Left renal pelvis (tissue), 4 donors: ENCODE measurements at places on chromosomes 11 and 22. TPM values are rescaled to one million over a fixed set of nuclear protein-coding genes. Genes with fewer than 3 reads are reported as not detected.
A peak's percentile ranks its signal among the peaks of the same experiment; 100 is the strongest.

RRM1 gene
- 76.9 TPM for polyA plus RNA-seq

SHISAL1 gene
- 5.1 TPM for polyA plus RNA-seq

FZD4 gene
- polyA plus RNA-seq = 72.1 TPM

SMCO4 gene
- polyA plus RNA-seq = 16.0 TPM

PHOX2A gene
- polyA plus RNA-seq = not detected

CEP164 gene
- polyA plus RNA-seq = 43.0 TPM

RTN4RL2 gene
- polyA plus RNA-seq = 3.6 TPM

OLFML1 gene
- polyA plus RNA-seq = 31.5 TPM

SLC7A4 gene
- 1.3 TPM for polyA plus RNA-seq

APOBEC3G gene
- polyA plus RNA-seq = 7.2 TPM

SCN4B gene
- 2.0 TPM for polyA plus RNA-seq

TUB gene
- 28.6 TPM for polyA plus RNA-seq

GAL gene
- 0.20 TPM for polyA plus RNA-seq

GNAZ gene
- polyA plus RNA-seq = 5.0 TPM

ANKRD42 gene
- polyA plus RNA-seq = 19.8 TPM

GRCh38 chr22:19478901-19479354, at the start of gene UFD1:
Gene UFD1 (minus strand): TSS chr22:19479193. CDS start chr22:19479085, 108 bp downstream.
- no peak for DNase-seq

GRCh38 chr11:116890193-116890592, 52.8 kb upstream of the APOA1 start:
- no peak for DNase-seq

DNA sequence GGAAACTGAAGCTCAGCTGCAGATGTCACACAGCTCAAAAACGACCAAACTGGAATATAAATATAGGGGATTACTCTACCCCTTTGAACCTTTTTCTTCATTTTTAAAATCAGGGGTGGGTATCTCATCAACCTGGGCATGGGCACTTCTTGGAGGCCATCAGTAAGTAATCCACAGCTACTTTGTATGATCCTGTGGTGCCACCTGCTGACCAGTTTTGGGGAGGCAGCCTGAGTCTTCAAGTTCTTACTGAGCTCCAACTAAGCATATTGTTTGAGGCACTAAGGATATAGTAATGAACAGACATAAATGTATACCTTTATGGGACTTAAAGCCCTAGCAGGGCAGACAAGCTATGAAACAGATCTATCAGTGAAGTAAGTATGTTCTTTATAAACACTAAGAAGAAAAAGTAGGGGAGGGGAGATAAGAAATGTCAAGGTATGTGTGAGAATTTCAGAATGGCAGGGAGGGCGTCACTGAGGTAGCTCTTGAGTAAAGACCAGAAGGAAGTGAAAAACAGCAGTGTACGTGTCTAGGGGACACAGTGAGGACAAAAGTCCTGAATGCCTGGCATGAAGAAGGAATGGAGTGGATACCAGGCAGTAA, 18.4 kb downstream of the TUB start:
- no peak for DNase-seq

DNA sequence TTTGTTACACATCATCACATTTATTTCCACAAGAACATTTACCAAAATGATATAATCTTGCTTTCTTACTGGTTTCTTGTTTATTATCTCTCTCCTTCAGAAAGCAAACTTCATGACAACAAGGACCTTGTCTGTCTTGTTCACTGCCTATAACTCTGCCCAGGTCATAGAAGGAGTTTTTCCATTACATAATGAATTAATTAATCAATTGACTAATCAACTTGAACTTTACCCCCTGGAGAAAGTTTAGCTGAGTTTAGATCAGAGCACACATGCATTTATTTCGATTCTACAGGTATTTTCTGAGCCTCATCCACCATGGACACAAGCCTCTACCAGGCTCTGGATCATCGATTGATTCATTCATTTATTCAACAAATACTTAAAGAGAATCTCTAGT, 6.3 kb upstream of the PRG2 start:
- no peak for DNase-seq

DNA sequence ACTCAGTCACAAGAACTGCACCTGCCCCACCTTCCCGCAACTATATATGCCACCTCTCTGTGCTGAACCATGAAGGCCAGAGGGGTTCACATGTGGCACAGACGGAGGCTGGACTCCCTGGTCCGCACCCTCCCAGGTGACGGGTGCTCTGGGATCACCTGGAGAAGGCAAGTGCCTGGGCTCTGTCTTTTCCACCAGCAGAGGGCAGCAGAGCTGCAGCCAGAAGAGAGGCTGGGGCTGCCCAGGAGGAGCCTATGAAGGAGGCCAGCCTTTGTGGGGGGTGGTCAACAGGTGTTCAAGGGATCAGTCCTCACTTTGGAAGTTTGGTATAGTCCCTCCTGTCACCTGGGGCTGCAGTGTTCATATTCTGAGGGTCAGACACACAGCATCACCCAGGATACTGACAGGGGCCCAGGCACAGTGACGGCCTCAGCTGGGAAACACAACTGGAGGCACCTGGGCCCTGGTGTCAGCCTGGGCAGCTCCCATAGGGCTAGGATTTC, 39.2 kb upstream of the IGLL5 start:
- peak; percentile 32 for DNase-seq

DNA sequence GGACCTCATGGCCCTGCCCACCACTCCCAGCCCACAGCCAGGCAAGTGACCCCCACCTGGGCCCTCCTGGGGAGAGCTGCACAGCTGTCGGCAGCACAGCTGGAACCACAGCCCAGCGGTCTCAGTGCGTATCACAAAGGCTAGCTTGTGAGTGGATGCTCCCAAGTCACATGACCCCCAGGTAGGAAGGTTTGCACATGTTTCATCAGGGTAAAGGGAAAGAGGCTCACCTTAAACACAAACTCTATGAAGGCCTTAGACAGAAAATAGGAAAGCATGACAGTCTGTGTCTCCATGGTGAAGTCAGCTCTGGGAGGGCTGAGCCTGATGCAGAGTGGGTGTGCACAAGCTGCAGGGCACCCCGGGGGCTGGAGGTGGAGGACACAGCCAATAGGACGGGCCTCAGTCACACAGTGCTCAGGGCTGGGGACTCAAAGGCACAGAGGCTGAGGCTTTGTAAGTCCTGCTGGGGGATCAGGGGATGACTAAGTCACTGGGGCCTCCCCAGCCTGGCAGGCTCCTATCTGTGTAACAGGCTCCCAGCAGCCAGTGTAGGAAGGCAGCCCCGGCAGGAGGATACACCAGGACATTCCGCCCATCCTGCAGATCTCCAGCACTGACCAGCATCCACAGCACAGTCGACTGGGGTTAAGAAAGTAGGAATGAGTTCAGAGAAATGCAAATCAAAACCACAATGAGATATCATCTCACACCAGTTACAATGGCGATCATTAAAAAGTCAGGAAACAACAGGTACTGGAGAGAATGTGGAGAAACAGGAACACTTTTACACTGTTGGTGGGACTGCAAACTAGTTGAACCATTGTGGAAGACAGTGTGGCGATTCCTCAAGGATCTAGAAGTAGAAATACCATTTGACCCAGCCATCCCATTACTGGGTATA, 22.0 kb downstream of the CELSR1 start:
- DNase-seq = no peak

DNA sequence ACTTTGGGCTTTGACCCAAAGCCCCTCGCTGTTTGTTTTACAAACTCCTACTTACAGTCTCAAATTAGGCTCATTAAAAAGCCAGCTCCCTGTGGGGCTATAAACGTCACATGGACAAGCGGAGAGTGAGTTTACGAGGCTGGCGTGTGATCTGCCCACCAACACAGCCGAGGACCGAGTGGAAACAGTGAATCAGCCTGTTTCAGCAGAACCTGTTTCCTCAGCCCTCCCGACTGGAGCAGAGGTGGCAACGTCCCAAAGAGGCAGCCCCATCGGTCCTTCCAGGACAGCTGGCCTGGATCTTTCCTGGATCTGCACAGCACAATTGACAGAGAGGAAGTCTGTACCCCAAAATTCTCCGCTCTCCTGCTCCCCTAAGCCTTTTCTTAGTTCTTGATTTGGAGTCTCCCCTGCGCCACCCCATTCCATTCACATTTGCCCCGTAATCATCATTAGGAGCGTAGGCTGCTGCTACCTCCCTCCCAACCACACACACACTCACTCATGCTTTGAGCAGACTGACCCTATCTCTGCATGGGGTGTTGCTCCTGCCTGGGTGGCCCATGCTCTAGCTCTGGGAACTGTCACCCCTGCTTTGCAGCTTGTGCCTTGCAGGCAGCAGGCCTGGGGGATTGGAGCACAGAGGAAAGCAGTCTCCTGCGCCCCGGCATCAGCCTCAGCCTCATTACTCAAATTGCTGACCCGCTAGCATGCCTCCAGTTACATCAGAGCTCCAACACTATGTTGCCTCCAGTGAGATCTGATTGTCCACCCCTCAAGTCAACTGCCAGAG, 117.8 kb downstream of the NAT10 start:
- DNase-seq = no peak

- DNase-seq = no peak
Observed at GRCh38 chr11:15185021-15185420, 70.3 kb downstream of the INSC start.

DNA sequence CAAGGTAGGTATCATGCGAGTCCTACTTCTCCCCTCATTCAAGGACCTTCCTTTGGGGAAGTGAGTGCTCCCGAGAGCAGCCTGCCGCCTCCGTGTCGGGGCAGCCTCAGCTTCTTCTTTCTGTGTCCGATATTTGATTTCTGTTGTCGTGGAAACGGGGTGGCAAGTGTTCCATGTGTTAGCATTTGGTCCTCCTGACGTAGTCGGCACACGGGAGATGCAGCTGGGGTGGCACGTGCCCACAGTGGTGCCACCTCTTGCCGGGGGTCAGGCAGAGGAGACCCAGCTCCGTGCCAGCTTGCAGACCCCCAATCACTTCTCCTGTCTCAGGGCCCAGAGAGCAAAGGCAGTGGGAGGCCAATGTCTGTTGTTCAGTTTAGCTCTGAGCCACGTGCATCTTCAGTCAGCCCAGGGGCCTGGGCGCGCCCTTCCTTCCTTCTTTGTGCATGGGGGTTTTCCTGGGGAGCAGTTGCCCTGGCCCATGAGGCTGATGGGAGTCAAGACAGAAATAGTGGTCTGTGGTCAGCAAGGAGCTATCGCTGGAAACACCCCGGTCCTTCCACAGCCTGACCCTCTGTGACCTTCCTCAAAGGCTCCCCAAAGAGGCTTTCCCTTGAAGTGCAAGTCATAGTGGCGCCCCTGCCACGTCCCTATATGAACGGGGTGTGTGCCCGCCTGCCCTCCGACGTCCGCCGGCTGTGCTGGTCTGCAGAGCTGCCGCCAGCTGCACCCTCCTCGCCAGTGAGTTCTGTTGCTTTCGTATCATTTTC, 44.5 kb downstream of the PARVB start:
- no peak for DNase-seq

DNA sequence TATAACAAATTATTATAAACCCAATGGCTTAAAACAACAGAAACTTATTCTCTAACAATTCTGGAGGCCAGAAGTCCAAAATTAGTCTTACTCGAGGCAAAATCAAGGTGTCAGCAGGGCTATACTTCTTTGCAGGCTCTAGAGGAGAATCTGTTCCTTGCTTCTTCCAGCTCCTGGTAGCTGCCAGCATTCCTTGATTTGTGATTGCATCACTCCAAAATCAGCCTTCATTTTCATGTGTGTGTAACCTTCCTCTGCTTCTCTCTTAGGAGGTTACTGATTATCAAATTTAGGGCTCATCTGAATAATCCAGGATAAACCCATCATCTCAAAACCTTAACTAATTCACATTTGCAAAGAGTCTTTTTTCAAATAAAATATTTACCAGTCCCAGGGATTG, 23.6 kb downstream of the GALNT18 start:
- no peak for DNase-seq

GRCh38 chr11:11733246-11733747, 108.5 kb upstream of the USP47 start:
- no peak for DNase-seq

DNA sequence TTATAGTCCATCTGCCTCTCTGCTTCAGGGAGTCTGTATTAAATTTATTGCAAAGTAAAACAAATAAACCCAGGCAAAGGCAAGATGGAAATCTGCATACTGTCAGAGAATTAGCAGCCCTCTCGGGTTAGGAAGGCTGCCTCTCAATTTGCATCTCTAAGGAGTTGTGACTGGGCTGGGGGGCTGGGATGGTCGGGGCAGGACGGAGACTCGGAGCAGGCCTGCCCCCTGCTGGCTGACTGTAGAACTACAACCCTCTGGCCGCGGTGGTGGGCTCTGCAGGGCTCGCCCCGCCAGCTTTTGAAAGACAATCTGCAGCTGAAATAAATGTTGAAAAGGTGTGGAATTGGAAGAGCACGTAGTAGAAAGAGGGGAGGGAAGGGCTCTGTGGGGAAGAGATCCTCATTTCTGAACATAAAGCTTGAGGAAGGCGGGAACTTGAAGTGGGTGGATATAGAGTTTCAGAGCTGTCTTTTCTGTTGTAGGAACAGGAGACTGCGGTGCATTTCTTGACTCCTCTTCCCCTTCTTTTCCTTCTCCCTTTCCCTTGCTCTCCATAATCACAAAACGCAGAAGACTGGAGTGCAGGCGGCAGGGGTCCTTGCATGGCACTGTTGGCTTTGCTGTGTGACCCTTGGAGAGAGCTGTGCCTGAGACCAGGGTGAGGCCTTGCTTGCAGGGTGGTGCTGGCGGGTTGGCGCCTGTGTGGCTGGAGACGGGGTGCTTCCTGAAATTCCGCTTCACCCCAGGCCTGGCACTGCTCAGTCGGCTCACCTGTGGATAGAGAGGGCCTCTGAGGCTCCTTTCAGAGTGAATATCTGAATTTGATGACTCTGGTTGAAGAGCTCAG, 22.6 kb upstream of the PKNOX2 start:
- no peak for DNase-seq

GRCh38 chr11:70325824-70326223, 55.3 kb downstream of the PPFIA1 start:
- no peak for DNase-seq

DNA sequence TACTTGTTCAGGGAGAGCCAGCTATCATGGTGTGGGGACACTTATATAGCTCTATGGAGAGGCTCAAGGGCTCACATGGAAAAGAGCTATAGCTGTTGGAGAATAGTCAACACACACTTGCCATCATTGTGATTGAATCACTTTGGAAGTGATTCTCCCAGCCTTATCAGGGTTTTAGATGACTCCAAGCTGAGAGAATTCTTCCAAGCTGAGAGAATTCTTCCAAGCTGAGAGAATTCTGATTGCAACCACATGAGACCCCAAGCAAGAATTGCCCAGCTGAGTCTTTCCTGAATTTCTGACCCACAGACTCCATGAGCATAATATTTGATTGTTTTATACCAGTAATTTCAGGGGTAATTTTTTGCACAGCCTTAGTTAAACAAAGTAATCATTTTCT, 1318.3 kb upstream of the RAG2 start:
- DNase-seq = no peak

- no peak for DNase-seq
Observed at GRCh38 chr11:85912414-85912813, 57.2 kb downstream of the CCDC83 start.

- DNase-seq = peak; percentile 56
Observed at GRCh38 chr22:45096256-45096907, 67.3 kb upstream of the NUP50 start.

- DNase-seq = no peak
Observed at GRCh38 chr22:19466848-19467752, 11.9 kb downstream of the UFD1 start.

GRCh38 chr11:105673089-105673488, 63.2 kb downstream of the GRIA4 start:
- DNase-seq = peak; percentile 52

GRCh38 chr22:35879351-35879750, 149.3 kb downstream of the RBFOX2 start:
- DNase-seq = no peak
